ENCODE measurements at places on chromosomes 3 and 15. TPM values are rescaled to one million over a fixed set of nuclear protein-coding genes. Genes with fewer than 3 reads are reported as not detected.

TMEM207 gene
- total RNA-seq, result not detected

IL16 gene
- 14.7 TPM for total RNA-seq

TRIM71 gene
- not detected for total RNA-seq

TM4SF1 gene
- total RNA-seq, result 75.4 TPM

PRRT3 gene
- 2.5 TPM for total RNA-seq
